ENCODE measurements at places on chromosomes 6 and 20.

DNA sequence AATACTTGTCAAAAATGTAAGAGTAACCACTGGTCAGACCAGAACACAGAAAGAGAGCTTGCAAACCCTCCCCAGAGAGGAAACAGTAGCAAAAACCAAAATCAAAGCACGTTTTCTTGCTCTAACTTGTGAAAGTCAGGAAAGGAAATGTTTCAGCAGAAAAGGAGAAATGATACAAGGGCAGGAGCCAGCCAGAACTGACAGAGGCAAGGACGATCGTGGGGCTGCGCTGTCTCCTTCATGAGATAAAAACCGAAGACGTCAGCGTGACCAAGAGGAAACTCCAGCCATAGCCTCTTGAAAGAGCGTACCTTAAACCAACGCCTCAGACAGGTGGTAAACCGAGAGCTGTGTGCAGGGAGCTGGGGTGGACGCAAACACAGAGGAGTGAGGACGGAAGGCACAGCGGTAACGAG, 27.5 kb downstream of the LAMA5 start:
- no peak for DNase-seq

DNA sequence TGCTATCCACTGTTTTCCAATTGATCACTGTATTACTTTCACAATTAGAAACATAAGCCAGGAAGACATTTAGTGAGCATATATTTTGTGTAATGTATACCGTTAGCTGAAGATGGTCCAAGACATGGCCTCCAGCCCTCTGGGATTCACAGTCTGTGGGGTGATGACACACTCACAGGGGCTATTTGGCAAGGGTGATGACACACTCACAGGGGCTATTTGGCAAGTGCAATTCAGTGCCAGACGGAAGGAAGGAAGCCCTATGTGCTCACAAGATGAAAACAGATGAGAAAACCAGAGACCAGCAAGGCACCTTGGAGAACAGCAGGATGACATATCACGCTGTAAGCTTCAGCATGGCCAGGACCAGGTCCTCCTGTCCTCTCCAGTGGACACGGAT, 183.7 kb downstream of the MBOAT1 start:
- no peak for DNase-seq

DNA sequence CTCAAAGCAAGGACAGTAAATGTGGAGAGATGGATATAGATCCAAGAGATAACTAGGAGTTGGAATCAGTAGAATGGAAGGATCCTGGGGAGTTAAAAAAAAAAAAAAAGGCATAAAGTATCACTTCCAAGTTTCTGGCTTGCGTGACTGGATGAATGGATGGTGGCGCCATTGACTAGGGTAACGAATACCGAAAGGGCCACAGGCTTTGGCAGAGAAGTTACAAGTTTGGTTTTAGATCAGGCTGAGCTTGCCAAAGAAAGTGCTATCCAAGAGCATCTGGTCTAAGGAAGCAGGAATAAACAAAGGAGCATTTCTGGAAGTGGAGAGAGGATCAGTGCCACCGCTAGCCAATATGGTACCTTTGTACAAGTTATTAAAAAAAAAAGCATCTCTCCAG, 17.5 kb downstream of the L3MBTL1 start:
- DNase-seq, result no peak

DNA sequence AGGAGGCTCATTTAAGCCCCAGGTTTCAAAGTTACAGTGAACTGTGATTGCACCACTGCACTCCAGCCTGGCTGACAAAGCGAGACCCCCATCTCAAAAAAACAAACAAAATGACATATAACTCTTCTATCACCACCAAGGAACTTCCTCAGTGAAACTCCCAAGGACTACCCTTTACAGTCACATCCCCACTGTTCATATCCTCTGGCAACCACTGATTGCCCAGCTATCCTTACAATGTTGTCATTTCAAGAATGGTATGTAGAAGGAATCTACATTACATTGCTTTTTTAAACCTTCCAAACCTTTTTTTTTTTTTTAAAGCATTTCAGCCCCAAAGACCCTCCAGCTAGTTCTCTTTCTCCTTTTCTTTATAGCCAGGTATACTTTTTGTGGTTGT, 123.1 kb upstream of the CARMIL1 start:
- no peak for DNase-seq

- DNase-seq, result no peak
These were observed 244.8 kb downstream of the FARS2 start for GRCh38 chr6:5506149-5506548.

DNA sequence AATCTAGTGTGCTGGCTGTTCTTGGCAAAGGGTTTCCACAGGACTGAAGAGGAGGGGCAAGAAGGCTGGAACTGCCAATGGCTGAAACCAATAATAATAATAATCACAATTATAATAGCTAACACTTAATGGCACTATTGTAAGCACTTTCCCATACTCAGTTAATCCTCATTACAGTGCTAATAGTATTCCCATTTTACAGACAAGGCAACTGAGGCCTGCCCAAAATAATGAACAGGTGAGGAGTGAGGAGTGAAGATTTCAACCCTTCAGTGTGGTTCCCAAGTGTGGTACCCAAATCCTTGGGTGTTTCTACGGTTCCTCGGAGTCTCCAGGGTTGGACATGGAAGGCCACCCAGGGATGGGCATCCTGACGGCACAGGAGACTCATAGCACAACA, 69.9 kb downstream of the TRERF1 start:
- DNase-seq, result no peak

- no peak for DNase-seq
These were observed 22.7 kb downstream of the ACTR5 start for GRCh38 chr20:38770970-38771369.

DNA sequence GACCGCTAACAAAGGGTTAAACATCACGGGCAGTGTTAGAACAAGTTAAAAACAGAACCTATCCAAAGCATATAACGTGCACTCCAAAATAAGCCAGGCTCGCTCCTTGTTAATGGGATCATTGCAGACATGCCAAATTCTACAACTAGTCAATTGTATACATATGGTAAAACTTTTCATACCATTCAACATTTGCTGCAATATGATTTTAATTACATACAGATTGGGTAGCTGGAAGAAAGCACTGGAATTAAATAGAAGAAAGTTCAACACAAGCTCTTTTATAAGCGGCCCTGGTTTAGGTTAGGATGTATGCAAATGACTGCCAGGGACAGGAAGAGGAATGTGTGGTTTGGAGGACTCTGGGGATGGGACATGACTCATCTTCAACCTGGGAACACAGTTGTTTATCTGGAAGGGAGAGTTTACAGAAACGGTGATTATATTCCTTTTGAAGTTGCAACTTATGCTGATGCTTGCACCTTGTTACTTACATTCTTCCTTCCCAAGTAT, 62.5 kb upstream of the TIAM2 start:
- DNase-seq, result peak; percentile 91

GRCh38 chr6:137165375-137166246, 7.8 kb downstream of the IL22RA2 start:
- no peak for DNase-seq

DNA sequence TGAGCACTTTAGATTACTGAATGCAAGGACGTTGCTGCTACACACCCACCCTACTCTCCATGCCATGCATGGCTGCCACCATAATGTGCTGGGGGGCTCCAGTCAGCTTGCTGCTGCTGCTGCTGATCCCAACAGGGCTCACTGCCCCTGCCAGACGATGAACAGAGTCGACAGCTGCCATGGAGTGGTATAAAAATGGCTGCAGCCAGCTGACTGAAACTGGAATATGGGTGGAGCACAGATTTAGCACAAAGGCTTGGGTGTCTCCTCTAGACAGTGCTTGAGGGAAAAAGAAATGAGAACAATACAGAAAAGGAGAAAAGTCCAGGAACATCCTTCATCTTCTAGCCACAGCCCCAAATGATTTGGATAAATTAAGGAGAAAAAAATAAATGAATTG, 150.7 kb downstream of the PDSS2 start:
- peak; percentile 34 for DNase-seq

- DNase-seq, result peak; percentile 4
These were observed 79.6 kb downstream of the OLIG3 start for GRCh38 chr6:137414599-137414998.
